ENCODE measurements at places on chromosomes 4 and X.

DNA sequence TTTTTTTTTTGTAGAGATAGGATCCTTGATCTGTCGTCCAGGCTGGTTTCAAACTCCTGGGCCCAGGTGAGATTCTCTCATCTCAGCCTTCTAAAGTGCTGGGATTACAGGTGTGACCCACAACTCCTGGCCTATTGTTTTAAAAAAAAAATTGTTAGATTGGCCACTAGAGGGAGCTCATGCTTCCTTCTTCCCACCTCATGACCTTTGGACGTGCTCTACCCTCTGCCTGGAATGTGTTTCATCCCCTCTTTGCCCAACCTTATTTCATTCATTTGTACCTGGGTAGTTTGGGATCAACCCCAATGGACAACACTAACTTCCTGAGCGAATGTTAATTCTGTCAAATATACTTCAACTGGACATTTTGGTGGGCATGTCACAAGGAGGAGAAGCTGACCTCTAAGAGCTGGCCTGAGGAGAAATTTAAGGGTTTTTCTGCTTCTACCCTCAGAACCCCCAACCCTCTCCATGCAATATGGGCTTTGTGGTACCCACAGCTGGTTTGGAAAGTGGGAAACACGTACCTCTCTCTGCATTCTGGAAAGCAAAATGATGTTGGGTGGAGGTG is 6.4 kb downstream of the PPEF2 start:
- peak; percentile 43 for DNase-seq

DNA sequence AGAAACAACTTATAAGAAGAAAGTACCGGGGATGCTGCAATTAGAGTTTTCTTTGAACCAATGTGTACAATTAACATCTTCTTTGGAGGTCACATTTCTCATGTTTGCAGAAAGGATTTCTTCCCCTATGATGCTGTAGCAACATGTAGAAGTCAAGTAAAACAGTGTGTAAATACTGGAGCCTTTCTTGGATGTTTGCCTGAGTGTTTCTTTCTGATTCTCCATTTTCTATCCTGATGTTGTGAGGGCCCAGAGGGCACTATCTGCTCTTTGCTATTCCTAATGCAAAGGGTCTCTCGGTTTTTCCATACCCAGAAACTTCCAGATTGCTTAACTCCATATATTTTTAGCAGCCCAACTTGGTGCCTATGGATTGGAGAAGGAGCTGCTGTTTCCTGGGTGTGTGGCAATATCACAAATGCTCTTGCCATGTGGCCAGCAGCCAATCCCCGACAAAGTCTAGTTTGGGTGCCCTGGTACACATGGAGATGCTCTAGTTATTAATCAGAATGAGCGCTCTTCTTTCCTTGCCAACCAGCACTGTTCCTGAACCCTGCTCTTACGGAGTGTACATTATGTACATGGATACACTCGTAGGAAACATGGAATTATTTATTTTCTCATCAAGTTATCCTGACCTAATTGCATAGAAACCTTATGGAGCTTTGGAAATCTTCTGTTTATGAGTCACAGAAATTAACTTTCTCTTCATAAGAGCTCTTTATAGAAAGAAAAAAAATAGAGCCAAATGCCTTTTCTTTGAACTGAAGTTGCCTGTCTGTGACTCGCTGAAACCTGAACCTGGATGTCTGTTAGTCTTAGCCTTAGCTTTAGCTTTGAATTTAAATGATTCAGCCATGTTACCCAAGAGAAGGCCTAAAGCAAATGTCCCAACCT is 67.0 kb upstream of the GPC4 start:
- peak; percentile 19 for DNase-seq

DNA sequence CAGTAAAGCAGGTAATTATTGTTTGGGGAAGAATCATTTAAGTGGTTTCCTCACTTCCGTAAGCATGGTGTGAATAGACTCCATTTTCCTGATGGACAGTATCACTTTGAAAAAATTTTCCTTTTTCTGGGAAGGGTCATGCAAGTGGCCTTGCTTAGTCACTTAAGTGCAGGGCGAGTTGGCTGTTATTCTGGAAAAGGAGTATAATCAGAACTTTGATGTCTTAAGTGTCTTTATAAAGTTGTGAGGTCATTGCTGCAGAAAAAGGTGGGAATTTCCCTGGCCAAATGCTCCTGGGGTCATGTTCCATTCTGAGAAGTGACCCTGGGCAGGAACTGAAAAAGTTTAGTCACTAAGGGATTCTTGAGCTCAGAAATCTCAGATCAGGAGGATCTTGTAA is 146.1 kb upstream of the OTUD4 start:
- DNase-seq, result no peak

- DNase-seq, result no peak
These were observed 1.9 kb upstream of the FTSJ1 start for GRCh38 chrX:48474127-48474526.

DNA sequence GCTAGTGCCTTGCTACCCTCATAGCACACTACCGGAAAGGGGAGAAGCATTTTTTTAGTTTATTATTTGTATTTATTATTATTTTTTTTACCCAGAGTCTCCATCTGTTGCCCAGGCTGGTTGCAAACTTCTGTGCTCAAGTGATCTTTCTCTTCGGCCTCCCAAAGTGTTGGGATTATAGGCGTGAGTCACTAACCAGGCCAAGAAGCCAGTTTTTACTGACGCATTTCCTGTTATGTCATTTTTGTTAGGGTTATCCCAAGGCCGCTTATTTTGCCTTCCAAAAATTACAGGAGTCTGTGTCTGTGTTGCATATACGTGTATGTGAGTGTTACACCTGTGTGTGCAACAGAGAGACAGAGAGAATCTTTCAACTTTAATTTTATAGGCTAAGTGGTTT is 404.5 kb downstream of the GBA3 start:
- DNase-seq, result peak; percentile 20

GRCh38 chrX:12814420-12814819 is 23.2 kb downstream of the PRPS2 start:
- peak; percentile 60 for DNase-seq

- peak; percentile 9 for DNase-seq
These were observed 242.3 kb upstream of the KCNIP4 start for GRCh38 chr4:22190855-22191254.

DNA sequence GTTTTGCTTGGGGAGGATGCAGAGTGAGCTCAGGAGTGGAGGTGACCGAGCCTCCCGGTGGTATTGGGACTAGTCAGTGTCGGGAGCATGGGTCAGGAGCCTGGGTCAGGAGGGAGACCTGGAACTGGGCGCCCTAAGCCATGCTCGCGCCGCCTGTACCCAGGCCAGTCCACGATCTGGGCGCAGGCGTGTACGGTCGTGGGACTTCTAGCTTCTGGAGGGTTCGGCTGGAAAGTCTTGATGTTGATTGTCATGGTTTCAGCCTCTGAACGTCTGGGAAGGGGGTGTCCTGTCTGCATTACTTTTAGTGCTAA is 244 bp downstream of the EIF2S3 start:
- DNase-seq, result no peak

DNA sequence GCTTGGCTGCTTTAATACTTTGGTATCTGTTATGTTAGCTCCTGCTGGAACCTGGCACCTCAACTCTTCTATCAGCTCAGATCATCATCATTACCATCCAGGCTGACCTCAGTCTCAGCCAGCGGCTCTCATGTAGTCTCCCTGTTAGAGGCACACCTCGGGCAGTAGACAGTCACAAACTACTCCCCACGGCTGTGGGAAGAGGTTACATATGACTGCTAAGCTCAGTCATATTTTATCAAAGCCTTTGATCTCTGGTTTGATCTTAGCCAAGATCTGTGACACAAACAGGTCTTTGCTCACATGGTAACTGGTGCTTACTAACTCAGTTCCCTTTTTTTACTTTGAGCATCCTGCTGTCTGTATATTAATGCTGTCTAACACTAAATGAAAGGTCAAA is 384.9 kb downstream of the CENPC start:
- DNase-seq, result no peak

DNA sequence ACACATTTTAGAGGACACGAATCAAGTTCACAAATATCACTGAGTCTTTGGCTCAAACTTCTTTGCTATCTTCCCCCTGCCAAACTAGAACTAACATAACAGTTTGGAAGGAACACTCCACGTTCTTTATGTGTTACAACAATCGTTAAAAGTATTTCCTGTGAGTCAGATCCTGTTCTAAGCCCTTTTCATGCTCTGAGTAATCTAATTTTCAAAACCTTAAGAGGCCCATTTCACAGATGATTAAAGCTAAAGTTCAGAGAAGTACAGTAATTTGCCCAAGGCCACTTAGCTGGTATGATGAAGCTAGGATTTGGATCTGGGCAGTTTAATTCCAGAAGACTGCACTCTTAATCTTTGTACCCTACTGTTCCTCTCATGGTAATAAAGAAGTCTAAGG is 854.4 kb upstream of the INTU start:
- DNase-seq, result peak; percentile 56

- no peak for DNase-seq
These were observed 67.5 kb downstream of the ABCG2 start for GRCh38 chr4:88090898-88091297.

Data from AG08395 (cell line).